Right ventricle myocardium superior (tissue), 1 donor: ENCODE measurements at places on chromosomes 16 and 17. TPM values are rescaled to one million over a fixed set of nuclear protein-coding genes. Genes with fewer than 3 reads are reported as not detected.

DNA sequence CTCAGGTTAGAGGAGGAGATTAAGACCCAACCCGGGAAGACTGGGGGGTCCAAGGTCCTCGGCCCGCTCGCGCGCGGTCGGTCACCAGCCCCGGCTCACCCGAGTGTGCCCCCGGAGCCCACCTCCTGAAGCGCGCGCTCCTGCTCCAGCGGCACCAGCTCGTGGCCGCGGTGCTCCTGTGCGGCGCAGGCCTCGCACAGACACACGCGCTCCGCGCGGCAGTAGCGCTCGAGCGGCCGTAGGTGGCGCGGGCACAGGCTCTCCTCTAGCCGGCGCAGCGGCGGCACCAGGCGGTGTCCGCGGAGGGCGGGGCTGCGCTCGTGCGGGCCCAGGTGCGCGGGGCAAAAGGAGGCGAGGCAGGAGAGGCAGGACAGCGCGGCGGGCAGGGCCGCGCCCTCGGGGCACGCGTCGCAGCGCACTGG lies 618 bp downstream of the TRIM47 start:
- peak; percentile 87 for DNase-seq

TPSD1 gene
- total RNA-seq: 0.51 TPM

MARCHF10 gene
- not detected for total RNA-seq

GRCh38 chr17:67265436-67266019 lies 20.5 kb upstream of the HELZ start:
- DNase-seq: no peak

TAC4 gene
- total RNA-seq: not detected
